ENCODE measurements at places on chromosomes 2 and 18.

- no peak for DNase-seq
Observed at GRCh38 chr18:69414184-69414583, 13.5 kb downstream of the DOK6 start.

DNA sequence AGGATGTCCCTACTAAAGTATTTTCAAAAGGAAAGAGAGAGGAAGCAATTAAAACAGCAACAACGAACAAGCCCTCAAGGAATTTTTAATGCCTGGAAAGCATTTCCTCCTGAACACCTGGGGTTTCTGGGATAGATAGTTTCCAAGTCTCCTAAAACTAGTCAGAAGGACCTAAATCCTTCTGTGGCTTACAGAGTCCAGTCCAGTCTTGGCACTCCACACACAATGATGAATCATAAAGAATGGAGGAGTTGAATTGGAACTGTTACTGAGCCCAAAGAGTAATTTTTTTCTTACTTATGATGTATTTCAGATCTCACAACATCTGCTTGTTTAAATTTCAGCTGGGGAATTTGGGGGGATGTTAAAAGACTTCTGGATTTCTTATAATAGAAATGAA is 144.6 kb upstream of the SETBP1 start:
- no peak for DNase-seq

DNA sequence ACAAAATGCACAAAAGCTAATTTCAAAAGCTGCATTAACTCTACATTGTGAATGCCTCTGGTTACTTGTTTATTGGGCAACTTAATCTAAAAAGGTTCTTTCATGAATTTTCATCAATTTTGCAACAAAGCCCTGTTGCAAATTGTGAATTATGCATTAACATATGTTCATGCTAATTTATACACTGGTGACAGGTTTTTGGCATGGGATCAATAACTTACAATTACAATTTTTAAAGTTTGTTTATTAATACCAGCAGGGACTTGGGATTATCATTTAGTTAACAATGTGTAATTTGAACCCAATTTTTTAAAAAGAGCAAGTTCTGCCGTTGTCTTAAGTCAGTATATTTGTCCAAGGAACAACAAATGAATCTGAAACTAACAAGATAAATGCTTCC is 183.6 kb downstream of the DCC start:
- no peak for DNase-seq

DNA sequence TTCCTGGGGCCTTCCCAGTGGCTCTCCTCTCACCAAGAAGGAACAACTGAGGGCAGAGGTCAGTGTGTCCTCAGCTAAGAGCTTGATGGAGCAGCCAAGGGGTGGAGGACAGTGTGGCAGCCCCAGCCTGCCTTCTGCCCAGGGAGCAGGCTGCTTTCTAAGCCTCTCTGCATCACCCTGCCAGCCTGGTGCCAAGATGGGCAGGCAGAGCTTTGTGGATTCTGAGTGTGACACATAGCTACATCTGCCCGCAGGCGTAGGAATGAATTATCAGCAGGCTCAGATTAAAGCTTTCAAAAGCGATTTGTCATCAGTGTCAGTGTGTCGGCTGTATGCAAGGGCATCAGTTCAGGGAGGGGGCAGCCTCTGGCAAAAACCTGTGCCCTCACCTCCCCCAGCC is 8.7 kb downstream of the MAL start:
- DNase-seq, result no peak

GRCh38 chr2:191245046-191245868 is at the start of gene MYO1B:
TSS of gene MYO1B (plus strand) at chr2:191245404. CDS start at chr2:191276896, 31,492 bp downstream.
- peak; percentile 34 for DNase-seq

GRCh38 chr2:24885221-24886125 is 34.6 kb downstream of the ADCY3 start:
- DNase-seq, result no peak

DNA sequence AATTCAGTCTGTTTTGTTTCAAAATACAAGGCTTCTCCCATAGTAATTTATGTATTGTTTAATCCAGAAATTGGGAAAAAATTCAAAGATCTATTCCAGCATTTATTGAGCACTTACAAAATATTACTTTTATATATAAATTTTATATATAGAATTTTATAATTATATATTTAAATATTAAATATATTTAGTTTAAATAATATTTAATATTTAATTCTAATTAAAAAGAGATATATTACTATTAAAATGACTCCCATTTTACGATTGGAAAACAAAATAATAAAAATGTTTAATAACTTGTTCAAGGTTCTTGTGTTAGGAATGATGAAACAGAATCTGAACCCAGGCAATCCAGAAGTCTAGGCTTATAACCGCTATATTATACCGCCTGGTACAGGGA is 40.5 kb upstream of the SESTD1 start:
- no peak for DNase-seq

Data from CD4-positive, alpha-beta T cell treated with Interleukin-2 at 100 ng/mL for 4 hours (primary cell).